ENCODE measurements at places on chromosomes 13 and 19. TPM values are rescaled to one million over a fixed set of nuclear protein-coding genes. Genes with fewer than 3 reads are reported as not detected.

DNA sequence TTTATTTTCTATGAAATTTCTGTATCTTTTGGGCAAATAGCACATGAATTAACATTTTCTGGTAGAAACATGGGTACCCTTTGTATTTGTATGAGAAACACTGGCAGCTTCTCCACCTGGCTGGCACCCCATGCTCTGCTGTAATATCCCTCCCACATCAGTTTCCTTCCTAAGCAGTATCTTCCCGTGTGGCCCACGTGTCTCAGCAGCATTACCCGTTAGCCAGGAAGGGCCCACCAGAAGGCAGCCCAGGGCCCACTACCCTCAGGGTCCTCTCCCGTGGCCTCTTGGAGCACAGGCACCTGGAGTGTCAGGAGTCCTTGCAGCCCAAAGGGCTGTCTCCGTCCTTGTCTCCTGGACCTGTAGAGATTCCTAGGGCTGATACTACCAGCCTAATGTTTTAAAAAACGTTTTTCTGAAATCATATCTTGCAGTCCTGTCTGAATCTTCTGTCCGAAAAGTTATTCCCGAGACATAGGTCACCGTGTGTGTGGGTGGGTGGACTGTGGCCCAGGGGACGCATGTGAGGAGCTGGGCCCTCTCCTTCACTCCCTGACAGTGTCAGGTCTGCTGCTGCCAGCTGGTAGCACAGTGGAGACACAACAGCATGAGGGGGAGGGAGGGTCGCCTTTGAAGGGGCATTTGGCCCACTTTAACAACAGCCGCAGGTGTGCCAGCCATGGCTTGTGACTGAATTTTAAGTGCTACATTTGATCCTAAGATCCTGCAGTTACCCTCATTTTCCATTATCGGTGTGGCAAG, 22.0 kb upstream of the TEX29 start:
- no peaks in the 10 kb centered on the region for H3K4me1 ChIP-seq
- H3K27me3 ChIP-seq: no peaks in the 10 kb centered on the region
- no peak overlapping the region for H3K4me3 ChIP-seq
- DNase-seq: no peak

PRR22 gene
- 0.20 TPM for total RNA-seq

DNA sequence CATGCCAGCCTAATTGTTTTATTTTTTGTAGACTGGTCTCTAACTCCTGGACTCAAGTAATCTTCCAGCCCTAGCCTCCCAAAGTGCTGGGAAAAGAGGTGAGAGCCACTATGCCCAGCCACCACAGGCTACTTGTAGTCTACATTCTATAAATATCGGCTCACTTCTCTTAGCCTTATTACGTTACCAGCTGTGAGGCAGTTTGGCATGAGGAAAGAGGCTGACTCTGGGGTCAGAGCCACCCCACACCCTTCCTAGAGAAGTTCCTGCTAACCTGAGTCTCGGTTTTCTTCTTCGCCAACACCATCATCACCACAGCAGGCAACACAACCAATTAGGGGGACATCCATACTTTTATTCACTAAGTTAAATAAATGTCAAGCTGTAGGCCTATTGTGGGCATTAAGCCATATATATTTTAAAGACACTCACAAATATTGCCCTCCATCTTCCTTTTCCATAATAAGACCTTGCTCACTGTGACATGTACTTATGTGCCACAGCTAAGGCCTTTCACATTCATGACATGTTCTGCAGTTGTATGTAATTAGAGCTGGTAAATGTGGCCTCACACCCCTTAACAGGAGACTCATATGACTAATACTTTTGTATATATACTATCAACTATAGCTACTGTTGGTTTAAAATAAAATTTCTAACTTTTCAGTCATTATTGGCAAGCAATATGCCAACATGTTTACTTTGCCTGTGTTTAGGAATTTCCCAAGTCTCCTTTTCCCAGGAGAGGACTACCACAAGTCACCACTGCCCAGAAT, 5.7 kb downstream of the SLC25A30 start:
- H3K27ac ChIP-seq: peak overlapping the region; percentile 54
- peaks cover 5% of the 10 kb centered on the region for H3K36me3 ChIP-seq
- no peak for DNase-seq
- no peak overlapping the region for H3K4me3 ChIP-seq
- H3K4me1 ChIP-seq: peaks cover 25% of the 10 kb centered on the region

DNA sequence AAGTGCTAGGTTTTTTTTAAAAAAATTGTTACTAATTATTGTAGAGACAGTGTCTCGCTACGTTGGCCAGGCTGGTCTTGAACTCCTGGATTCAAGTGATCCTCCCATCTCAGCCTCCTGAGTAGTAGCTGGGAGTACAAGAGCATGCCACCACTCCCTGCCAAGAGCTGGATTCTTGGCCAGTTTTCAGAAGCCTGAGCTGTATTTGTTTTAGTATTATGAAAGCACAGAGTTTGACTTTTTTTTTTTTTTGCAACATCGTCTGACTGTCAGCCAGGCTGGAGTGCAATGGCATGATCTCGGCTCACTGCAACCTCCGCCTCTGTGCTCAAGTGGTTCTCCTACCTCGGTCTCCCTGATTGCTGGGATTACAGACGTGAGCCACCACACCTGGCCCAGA, 7.0 kb downstream of the ARMC6 start:
- H3K27ac ChIP-seq: peak overlapping the region; percentile 81
- H3K4me3 ChIP-seq: no peak overlapping the region
- DNase-seq: peak; percentile 67
- no peaks in the 10 kb centered on the region for H3K4me1 ChIP-seq
- H3K27me3 ChIP-seq: no peaks in the 10 kb centered on the region

TMEM238 gene
- total RNA-seq: 0.43 TPM

FPR1 gene
- 76.1 TPM for total RNA-seq

- H3K27ac ChIP-seq: no peak overlapping the region
- H3K4me3 ChIP-seq: no peak overlapping the region
- peaks cover 53% of the 10 kb centered on the region for H3K36me3 ChIP-seq
- no peak for DNase-seq
- no peaks in the 10 kb centered on the region for H3K4me1 ChIP-seq
- no peaks in the 10 kb centered on the region for H3K27me3 ChIP-seq
These were observed 9.5 kb downstream of the PIAS4 start for GRCh38 chr19:4016903-4017638.

DNA sequence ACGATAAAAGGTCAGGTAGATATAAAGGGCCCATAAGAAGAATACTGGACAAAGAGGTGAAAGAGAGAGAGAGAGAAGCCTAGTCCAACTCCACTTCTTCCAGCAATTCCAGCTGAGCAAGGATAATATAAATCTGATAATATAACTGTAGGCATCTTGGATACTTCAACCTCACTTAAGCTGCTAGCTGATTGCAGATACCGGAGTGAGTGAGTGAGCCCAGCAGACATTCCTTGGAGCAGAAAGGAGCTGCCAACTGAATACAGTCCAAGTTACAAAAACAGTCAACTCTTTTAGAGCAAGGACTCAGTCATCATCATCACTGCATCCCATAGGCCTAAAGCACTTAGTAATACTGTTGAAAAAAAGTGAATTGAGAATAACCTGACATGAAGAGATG, 387.6 kb downstream of the SLITRK6 start:
- H3K27ac ChIP-seq: no peak overlapping the region
- peak; percentile 87 for DNase-seq
- no peak overlapping the region for H3K4me3 ChIP-seq
- H3K27me3 ChIP-seq: no peaks in the 10 kb centered on the region
- H3K36me3 ChIP-seq: no peaks in the 10 kb centered on the region

LRRC8E gene
- 8.6 TPM for total RNA-seq

Data from lung (tissue), 17 donors.